T-helper 17 cell (primary cell): ENCODE measurements at places on chromosomes 3 and 15. TPM values are rescaled to one million over a fixed set of nuclear protein-coding genes. Genes with fewer than 3 reads are reported as not detected.

GRCh38 chr3:102699104-102699818, 264.4 kb downstream of the ZPLD1 start:
- H3K27me3 ChIP-seq, result peaks cover 23% of the 10 kb centered on the region
- no peak overlapping the region for H3K4me3 ChIP-seq
- no peaks in the 10 kb centered on the region for H3K4me1 ChIP-seq
- no peak overlapping the region for H3K27ac ChIP-seq
- no peaks in the 10 kb centered on the region for H3K36me3 ChIP-seq

DNA sequence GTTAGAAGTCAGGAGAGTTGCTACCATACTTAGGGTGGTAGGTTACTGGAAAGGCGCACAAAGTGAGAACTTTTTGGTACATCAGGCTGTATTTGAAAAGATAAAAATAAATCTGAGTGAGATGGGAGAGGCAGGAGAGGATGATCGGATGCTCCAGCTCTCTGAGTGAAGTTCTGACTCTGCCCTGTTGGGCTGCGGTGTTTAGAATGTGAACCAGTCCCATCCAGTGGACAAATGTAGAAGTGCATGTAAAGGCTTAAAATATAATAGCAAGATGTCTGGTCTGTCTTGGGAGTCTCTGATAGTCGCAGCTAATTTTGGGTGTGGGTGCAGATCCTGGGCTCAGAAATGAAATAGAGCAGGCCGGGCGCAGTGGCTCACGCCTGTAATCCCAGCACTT, 30.4 kb downstream of the ACKR2 start:
- no peak overlapping the region for H3K27ac ChIP-seq
- H3K36me3 ChIP-seq, result peaks cover 4% of the 10 kb centered on the region
- H3K27me3 ChIP-seq, result peaks cover 28% of the 10 kb centered on the region
- DNase-seq, result no peak
- peaks cover 6% of the 10 kb centered on the region for H3K4me1 ChIP-seq

The PLSCR4 gene
- total RNA-seq, result 0.78 TPM

The SEC22A gene
- total RNA-seq, result 19.2 TPM
